ENCODE measurements at places on chromosomes 2 and 18. TPM values are rescaled to one million over a fixed set of nuclear protein-coding genes. Genes with fewer than 3 reads are reported as not detected.

- H3K27me3 ChIP-seq, result no peaks in the 10 kb centered on the region
- no peaks in the 10 kb centered on the region for H3K4me1 ChIP-seq
- no peak overlapping the region for H3K27ac ChIP-seq
These were observed 109.4 kb downstream of the TANC1 start for GRCh38 chr2:159077869-159078268.

XDH gene
- not detected for total RNA-seq

GRCh38 chr2:9249020-9249800, 42.6 kb downstream of the ASAP2 start:
- no peak overlapping the region for H3K4me3 ChIP-seq
- DNase-seq, result no peak
- H3K27ac ChIP-seq, result no peak overlapping the region
- H3K36me3 ChIP-seq, result no peaks in the 10 kb centered on the region

CNTNAP5 gene
- not detected for total RNA-seq

DNA sequence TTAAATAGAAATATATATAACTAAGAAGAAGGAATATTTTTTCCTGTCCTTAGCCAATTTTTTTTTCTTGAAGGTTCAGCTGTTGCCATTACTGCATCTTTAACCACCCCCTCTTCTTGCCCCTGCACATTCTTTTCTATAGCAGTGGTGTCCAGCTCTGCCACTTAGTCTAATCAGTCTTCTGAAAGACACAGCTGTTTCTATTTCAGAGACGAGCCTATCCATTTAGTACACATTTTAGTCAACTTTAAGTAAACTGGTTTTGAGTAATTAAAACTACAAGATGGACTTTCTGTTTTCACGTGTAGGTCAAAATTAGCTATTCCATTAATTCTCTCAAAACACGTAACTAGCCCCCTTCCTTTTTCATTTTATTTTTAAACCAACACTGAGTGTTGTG, 21.0 kb downstream of the SPOPL start:
- H3K36me3 ChIP-seq, result no peaks in the 10 kb centered on the region
- no peaks in the 10 kb centered on the region for H3K27me3 ChIP-seq
- H3K4me1 ChIP-seq, result peaks cover 5% of the 10 kb centered on the region
- H3K27ac ChIP-seq, result no peak overlapping the region
- no peak overlapping the region for H3K4me3 ChIP-seq

GRCh38 chr2:225486236-225486635, 86.7 kb downstream of the NYAP2 start:
- no peak overlapping the region for H3K4me3 ChIP-seq
- no peaks in the 10 kb centered on the region for H3K27me3 ChIP-seq
- no peak overlapping the region for H3K27ac ChIP-seq
- no peak for DNase-seq
- H3K4me1 ChIP-seq, result no peaks in the 10 kb centered on the region
- H3K36me3 ChIP-seq, result no peaks in the 10 kb centered on the region

- H3K27me3 ChIP-seq, result no peaks in the 10 kb centered on the region
- no peak for DNase-seq
- H3K4me3 ChIP-seq, result no peak overlapping the region
- H3K4me1 ChIP-seq, result peaks cover 32% of the 10 kb centered on the region
These were observed 5.2 kb upstream of the NCAPH start for GRCh38 chr2:96330407-96330806.

DNA sequence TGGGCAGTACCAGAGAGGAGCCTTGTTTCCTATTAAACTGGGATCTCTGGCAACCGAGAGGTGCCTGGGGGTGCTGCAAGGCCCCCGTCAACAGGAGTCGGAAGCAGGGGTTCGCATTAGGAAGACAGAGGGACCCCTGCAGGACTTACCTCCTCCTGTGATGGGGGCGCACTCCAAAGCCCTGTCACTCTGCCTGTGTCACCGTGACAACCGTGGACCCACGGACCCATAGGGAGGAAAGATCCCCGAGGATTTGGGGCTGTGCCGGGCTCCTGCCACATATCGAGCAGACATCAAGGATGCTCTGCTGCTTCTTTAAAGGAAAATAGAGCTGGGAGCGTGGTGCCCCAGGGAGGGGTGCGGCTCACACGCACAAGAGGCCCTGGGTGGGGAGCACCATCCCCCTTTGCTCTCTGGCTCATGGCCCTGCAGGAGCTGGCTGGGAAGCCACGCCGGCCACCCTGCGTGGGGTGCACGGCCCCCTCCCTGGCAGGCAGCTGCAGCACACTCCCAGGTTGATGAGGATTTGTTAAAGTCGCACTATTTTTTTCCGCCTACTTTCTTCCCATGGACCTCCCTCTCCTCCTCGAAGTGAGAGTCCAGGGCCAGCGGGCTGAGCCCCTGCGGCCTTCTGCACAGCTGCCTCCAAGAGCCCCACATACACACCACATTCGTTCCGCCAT, 167.5 kb downstream of the TWIST2 start:
- no peak overlapping the region for H3K4me3 ChIP-seq
- no peaks in the 10 kb centered on the region for H3K36me3 ChIP-seq
- no peak for DNase-seq
- H3K27ac ChIP-seq, result no peak overlapping the region

- no peak overlapping the region for H3K4me3 ChIP-seq
- no peaks in the 10 kb centered on the region for H3K4me1 ChIP-seq
- no peaks in the 10 kb centered on the region for H3K27me3 ChIP-seq
- no peak for DNase-seq
These were observed 62.8 kb downstream of the DTNA start for GRCh38 chr18:34772887-34773286.

HJURP gene
- total RNA-seq, result 0.19 TPM

CTAGE1 gene
- not detected for total RNA-seq

GRCh38 chr2:42249887-42250286, 80.7 kb downstream of the EML4 start:
- peaks cover 14% of the 10 kb centered on the region for H3K36me3 ChIP-seq
- no peaks in the 10 kb centered on the region for H3K27me3 ChIP-seq
- H3K4me3 ChIP-seq, result no peak overlapping the region
- DNase-seq, result no peak

- peaks cover 28% of the 10 kb centered on the region for H3K4me1 ChIP-seq
- H3K27me3 ChIP-seq, result no peaks in the 10 kb centered on the region
- no peaks in the 10 kb centered on the region for H3K36me3 ChIP-seq
- no peak for DNase-seq
These were observed 12.0 kb downstream of the CATIP start for GRCh38 chr2:218368621-218369153.

GRCh38 chr2:223952280-223952968, 4.8 kb upstream of the MRPL44 start:
- H3K36me3 ChIP-seq, result no peaks in the 10 kb centered on the region
- no peak for DNase-seq
- H3K4me3 ChIP-seq, result no peak overlapping the region
- peaks cover 35% of the 10 kb centered on the region for H3K4me1 ChIP-seq
- no peak overlapping the region for H3K27ac ChIP-seq

SNORC gene
- total RNA-seq, result 1.4 TPM

DNA sequence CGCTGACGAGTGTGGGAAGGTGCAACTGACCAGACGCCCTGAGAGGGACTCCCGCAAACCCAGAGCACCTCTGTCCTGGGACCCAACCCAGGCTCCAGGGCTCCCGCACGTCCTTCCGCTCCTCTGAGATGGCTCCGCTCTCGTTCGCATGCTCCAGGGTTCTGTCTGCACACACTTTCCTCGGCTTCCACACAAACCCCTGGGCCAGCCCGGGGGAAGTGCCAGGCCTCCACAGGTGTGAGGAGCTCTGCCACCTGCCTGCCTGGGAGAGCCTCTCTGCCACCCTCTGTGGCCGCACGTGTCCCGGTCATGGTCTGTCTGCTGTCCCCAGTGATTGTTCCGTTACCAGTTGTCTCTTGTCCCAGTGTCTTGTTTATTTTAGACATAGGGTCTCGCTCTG, 222.9 kb downstream of the HDAC4 start:
- no peak overlapping the region for H3K4me3 ChIP-seq
- no peaks in the 10 kb centered on the region for H3K4me1 ChIP-seq
- H3K36me3 ChIP-seq, result peaks cover 34% of the 10 kb centered on the region
- H3K27ac ChIP-seq, result no peak overlapping the region
- DNase-seq, result no peak
- no peaks in the 10 kb centered on the region for H3K27me3 ChIP-seq

- H3K4me1 ChIP-seq, result no peaks in the 10 kb centered on the region
- no peak for DNase-seq
- no peaks in the 10 kb centered on the region for H3K36me3 ChIP-seq
- H3K27me3 ChIP-seq, result peaks cover 22% of the 10 kb centered on the region
- no peak overlapping the region for H3K27ac ChIP-seq
- H3K4me3 ChIP-seq, result no peak overlapping the region
These were observed 148.3 kb downstream of the MEIS1 start for GRCh38 chr2:66582987-66583880.

DNA sequence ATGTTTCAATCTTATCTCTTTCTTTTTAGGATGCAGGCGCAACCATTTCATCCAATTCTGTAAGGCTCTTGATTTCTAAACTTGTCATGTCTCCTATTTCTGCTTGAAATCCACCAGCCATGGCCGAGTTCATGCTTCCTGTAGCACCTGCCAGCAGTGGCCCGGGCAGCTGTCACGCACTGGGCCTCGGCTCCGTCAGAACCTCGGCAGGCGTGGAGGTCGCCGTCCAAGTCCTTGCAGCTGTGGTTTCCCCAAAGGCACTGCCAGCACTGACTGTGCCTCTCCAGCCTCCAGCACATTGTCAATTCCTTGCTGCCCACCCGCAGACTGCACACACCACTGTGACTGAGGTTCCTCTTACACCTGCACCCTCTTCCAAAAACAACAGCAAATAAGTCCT, 188.7 kb upstream of the SALL3 start:
- no peaks in the 10 kb centered on the region for H3K27me3 ChIP-seq
- H3K4me1 ChIP-seq, result no peaks in the 10 kb centered on the region
- H3K4me3 ChIP-seq, result no peak overlapping the region
- no peaks in the 10 kb centered on the region for H3K36me3 ChIP-seq
- DNase-seq, result no peak

DNA sequence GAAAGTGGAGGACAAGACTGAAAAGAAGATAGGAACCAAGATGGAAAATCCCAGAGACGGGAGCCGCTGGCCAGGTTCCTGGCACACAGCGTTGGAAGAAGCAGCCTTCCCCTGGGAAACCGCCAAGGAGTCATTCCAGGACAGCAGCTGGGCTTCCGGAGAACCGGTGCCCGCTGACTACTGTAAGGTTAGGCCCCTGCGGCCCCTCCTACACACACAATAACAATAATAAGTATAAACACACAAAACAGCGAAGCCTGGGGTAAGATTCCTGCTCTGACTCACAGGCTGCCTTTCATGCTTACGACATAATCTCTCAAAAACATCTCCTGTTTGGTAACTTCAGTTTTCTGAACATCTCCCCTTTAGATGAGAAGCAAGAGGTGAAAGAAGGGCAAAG, 28.1 kb upstream of the MYCN start:
- no peak for DNase-seq
- no peaks in the 10 kb centered on the region for H3K36me3 ChIP-seq
- no peak overlapping the region for H3K4me3 ChIP-seq
- no peak overlapping the region for H3K27ac ChIP-seq
- no peaks in the 10 kb centered on the region for H3K27me3 ChIP-seq
- H3K4me1 ChIP-seq, result no peaks in the 10 kb centered on the region

TMEM17 gene
- total RNA-seq, result not detected

GRCh38 chr2:111664275-111664850, 219.6 kb downstream of the ANAPC1 start:
- H3K27ac ChIP-seq, result no peak overlapping the region
- DNase-seq, result no peak
- H3K4me3 ChIP-seq, result no peak overlapping the region
- peaks cover 8% of the 10 kb centered on the region for H3K4me1 ChIP-seq

PJVK gene
- 3.6 TPM for total RNA-seq

- no peak overlapping the region for H3K27ac ChIP-seq
- no peaks in the 10 kb centered on the region for H3K4me1 ChIP-seq
- no peak overlapping the region for H3K4me3 ChIP-seq
- H3K27me3 ChIP-seq, result no peaks in the 10 kb centered on the region
These were observed 7.2 kb upstream of the TSN start for GRCh38 chr2:121748202-121748601.

SH3BP4 gene
- not detected for total RNA-seq

GRCh38 chr2:210315015-210315788, at the start of gene MYL1:
Gene MYL1 (minus strand): TSS chr2:210315174. CDS start chr2:210315042, 132 bp downstream.
- no peak within 1 kb of the TSS for H3K27ac ChIP-seq
- DNase-seq, result no peak
- no peaks in the 10 kb centered on the region for H3K36me3 ChIP-seq
- no peaks in the 10 kb centered on the region for H3K27me3 ChIP-seq
- peaks cover 3% of the 10 kb centered on the region for H3K4me1 ChIP-seq

RTP5 gene
- 0.28 TPM for total RNA-seq

DNA sequence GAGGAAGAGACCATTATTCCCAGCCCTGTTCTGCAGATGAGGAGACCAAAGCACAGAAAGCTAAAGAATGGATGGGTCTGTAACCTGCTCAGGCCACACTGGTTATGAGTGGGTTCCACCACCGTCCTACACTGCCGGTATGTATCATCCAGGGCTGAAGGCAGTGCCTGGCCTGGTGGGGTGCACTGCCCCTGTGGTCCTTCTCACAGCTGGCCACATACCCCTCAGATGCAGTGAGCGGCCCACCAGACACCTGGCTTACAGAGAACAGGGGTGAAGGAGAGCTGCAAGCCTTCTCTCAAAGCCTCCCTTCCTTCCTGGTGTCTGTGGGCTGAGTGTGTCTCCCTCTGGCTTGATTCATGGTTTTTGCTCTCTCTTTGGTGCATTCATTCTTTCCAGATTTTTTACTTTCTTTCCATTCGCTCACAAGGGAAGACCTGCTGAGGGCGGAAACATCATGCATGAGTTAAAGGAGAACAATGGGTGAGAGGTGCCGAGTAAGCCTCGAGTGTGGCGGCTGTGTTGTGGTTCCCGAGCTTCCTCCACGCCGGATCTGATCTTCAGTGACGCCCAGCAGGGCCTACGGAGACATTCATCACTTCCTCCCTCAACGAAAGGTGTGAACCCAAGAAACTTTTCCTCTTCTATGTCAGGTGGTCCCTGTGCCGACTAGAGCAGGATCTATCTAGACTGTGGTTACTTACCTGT, 62.1 kb upstream of the REL start:
- no peaks in the 10 kb centered on the region for H3K36me3 ChIP-seq
- H3K27ac ChIP-seq, result peak overlapping the region; percentile 72
- no peak overlapping the region for H3K4me3 ChIP-seq
- no peaks in the 10 kb centered on the region for H3K27me3 ChIP-seq
- peak; percentile 92 for DNase-seq

ABHD1 gene
- total RNA-seq, result 2.1 TPM

ASB18 gene
- total RNA-seq, result not detected

OR6B2 gene
- total RNA-seq, result not detected

Data from CD4-positive, alpha-beta memory T cell (primary cell).